HT-29 (cell line): ENCODE measurements at places on chromosomes 7 and 10. TPM values are rescaled to one million over a fixed set of nuclear protein-coding genes. Genes with fewer than 3 reads are reported as not detected.

DNA sequence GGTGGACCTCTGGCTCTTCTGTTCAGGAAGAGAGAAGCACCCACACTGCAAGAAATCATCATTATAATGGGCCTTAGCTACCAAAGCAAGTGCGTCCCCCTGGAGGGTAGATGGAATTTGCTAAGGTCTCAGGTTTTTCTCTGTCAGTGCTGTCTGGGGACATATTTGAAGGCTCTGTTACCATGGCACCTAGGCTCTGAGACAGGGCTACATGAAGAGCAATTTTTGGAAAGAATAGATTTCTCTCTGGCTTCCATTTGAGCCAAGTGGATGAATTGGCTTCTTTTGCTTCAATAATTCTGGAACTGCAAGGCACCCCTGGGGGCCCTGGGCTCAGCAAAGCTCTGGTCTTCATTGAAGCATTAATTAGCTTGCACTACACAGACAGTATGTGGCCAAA lies 349.1 kb upstream of the GALNT17 start:
- DNase-seq: no peak

GRCh38 chr10:50379616-50380015 lies 128.3 kb upstream of the ASAH2 start:
- no peak for DNase-seq

DNA sequence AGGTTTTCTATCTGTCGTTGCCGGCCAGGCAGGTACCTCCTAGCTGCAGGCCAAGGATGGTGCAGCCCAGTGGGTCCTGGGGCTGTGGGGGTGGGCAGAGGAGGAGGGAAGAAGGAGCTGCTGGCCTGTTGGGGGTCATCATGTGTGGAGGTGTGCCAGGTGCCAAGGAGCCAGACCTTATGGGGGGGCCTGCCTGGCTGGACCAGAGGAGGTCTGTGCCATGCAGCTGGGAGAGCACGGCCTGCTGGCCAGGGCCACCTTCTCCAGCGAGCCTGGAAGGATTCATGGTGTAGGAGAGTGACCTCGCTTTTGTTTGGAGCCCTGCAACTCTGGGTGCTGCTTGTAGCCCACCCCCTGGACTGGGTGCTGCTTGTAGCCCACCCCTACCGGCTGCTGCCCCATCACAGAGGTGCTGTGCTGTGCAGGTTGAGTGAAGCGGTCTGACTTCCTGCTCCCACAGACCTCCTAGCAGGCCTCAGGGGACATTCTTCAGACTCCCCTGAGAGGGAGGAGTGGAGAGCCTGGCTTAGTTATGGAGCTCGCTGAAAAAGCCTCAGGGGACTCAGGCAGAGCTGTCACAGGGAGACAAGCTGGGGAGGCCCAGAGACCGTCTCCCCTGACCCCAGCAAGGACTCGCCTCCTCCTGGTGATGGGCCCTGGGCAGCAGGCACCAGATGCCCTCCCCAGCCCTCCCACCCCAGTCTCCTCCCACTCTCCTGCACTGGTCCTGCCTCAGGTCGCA lies 67.7 kb upstream of the AQP1 start:
- DNase-seq: no peak

STOX1 gene
- 0.69 and 2.5 TPM in 2 replicates for total RNA-seq

ANKRD26 gene
- 1.8 and 2.4 TPM in 2 replicates for total RNA-seq

TNKS2 gene
- total RNA-seq: 14.0 and 15.5 TPM in 2 replicates

DNA sequence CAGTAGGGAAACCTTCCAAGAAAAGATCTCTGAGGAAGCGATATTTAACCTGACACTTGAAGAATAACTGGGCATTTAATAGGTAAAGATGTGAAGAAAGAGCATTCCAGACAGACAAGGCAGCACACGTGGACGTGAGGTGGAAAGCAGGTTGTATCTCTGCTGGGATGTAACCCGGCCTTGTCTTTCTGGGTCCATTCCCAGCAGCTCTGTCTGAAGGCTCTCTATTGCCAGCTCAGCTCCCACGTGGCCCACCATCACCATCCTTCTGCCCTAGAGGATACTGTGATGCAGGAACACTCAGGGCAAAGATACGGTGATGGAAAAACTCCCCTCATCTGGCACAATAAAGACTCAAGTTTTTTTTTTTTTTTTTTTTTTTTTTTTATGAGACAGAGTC lies 137.7 kb downstream of the RSU1 start:
- DNase-seq: no peak

TRIM56 gene
- total RNA-seq: 32.3 and 52.2 TPM in 2 replicates

- DNase-seq: no peak
These were observed 411.8 kb upstream of the FOXK1 start for GRCh38 chr7:4270268-4270667.

- no peak for DNase-seq
These were observed 7.5 kb downstream of the SFXN2 start for GRCh38 chr10:102721954-102722353.

DNA sequence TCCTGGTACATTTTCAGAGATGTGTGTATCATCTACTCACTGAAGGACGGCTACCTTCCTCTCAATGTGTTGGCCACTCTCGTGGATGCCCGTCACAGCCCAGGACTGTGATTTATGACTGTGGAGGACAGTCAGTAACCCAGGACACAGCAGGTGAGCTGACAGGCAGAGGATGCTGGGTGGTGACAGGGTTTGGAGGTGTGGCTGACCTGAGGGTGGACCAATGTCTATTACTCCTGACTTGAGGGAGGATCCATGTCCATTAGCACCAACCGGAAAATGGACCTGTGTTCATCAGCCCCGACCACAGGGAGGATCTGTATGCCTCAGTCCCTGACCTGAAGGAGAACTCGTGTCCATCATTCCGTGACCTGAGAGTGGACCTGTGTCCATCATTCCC lies 96.1 kb downstream of the ADCY1 start:
- no peak for DNase-seq

DNA sequence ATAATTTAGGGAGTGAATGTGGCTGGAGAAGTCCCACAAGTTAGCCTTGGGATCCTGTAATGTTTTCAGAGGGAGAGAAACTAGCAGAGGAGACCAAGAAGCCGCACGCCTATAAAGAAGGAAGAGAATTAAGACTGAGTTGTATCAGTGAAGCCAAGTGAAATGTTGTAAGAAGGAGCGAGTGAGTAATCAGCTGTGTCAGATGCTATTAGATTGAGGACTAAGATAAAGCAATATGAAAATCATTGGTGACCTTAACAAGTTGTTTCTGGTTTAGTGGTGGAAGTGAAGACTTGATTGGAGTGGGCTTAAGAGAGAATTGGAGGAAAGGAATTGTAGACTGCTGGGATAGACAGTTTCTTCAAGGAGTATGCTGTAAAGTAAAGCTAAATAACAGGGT lies 8.8 kb downstream of the CCSER2 start:
- DNase-seq: no peak

DNA sequence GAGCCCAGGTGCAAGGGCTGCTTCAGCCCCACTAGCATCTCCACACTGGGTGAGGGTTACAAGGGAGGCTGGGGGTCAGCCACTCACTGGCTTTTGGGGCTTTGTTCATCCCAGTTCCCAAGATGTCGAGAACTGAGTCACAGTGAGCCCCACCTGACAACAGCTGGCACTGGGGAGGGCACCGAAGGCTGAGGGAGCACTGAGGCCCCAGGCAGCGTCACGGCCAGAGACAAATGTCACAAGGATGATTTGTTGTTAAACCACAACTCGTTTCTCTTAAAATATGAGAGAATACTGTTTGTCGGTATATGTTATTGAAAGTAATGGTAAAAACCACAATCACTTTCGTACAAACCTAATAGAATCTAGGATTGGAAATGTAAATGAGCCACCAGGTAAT lies 219.9 kb downstream of the CELF2 start:
- DNase-seq: no peak

DNA sequence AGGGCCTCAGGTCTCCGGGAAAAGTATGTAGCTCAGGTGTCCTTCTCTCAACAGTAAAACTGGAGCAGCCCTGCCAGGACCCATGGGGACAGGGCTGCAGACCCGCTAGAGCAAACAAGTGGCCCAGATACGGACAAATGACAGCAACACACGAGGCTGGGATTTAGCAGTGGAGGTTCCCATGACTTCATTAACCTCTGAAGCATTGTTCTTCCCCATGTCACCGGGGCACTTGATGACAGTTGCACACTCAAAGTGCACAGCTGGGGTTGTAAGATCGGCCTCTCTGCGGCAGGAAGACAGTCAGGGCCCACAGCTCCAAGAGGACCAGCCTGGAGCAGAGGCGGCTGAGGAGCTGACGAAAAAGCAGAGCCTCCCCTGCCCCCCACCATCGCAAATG lies 12.5 kb upstream of the PODXL start:
- no peak for DNase-seq

- no peak for DNase-seq
These were observed 314.8 kb downstream of the DNAJB6 start for GRCh38 chr7:157651366-157652160.

DNA sequence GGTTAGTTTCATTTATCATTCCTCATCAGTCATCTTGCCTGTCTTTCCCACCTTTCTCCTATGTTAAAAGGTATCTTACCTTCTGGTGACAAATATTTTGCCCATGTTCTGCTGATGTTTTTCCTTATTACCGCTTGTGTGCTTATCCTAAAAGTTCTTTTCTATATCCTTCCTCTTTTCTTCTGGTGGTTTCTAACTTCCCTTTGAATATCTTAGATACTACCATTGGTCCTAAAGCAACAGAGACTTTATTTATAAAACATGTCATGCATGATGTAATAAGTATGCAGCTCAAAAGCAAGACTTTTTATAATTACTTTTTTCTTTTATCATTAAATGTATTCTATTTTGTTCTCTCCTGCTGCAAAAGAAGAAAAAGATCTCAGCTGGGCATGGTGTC lies 24.8 kb downstream of the TBC1D12 start:
- no peak for DNase-seq

GRCh38 chr10:7258948-7259523 lies 151.8 kb downstream of the SFMBT2 start:
- no peak for DNase-seq

RAB18 gene
- 12.7 and 12.8 TPM in 2 replicates for total RNA-seq

- no peak for DNase-seq
These were observed 27.7 kb upstream of the BET1 start for GRCh38 chr7:94031865-94032264.

- DNase-seq: no peak
These were observed 25.2 kb upstream of the GNAT3 start for GRCh38 chr7:80537091-80537490.

DNA sequence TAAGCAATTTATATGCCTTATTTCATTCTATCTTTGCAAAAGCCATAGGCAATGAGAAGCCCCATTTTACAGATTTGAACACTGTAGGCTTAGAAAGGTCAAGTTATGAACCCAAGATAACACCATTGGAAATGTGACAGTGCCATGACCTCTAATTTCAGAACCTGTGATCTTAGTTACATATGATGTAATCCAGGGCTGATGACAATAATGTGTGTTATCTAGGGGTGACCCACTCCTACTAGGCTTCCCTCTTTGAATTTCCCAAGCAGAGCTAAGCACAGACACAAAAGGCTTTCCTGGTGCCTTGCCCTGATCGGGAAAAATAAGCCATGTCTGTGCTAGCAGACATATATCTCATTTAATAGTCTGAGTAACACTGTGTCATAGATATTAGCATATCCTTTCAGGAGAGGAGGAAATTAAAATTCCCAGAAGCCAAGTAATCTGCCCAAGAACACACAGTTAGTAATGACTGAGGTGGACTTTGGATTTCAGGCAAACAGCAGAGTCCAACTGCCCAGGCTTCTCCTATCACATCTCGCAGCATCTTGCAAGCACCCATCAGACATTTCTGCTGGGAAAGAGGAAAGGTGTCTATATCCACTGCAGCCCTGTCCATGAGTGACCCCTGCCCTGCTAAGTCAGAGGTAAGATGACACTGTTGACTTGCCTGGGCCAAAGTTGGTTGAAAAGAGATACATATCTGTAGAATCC lies 2.8 kb upstream of the TECTB start:
- no peak for DNase-seq

DNA sequence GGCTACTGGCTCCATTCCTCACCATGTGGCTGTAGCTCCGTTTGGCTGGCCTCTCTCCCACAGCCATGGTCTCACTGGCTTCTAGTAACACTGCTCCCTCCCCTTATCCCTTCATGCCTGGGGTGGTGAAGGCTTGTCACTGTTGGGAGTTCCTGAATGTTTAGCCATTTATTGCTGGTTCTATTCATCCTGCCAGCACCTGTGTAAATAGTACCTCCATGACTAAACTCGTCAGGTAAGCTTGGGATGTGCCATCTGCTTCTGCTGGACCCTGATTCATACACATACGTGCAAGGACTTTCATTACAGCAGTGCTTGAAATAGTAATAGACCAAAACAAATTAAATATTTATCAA lies 61.6 kb downstream of the CCDC71L start:
- peak; percentile 46 for DNase-seq

DNA sequence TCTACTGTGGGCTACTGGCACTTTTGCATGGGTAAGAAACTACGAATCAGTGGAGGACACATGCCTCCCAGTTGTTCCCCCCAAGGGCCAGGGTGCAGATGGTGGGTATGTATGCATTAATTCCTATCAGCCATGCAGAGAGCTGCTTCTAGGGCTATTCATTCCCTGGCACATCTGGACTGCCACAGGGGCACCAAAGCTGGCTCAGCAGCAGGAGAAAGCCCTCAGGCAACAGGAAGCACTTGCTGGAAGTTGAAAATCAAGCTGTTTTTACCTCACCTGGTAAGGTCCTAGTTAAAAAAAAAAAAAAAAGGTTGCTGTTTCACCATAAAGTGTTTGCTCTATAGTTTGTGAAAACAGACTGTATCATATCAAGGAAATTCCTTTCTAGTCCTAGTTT lies 1342.6 kb downstream of the REEP3 start:
- DNase-seq: no peak

GRCh38 chr7:47337531-47337930 lies 244.4 kb downstream of the TNS3 start:
- peak; percentile 19 for DNase-seq

TEX47 gene
- total RNA-seq: not detected in 2 replicates

GRCh38 chr10:112434988-112435619 lies 11.6 kb downstream of the ZDHHC6 start:
- peak; percentile 75 for DNase-seq

CRCP gene
- total RNA-seq: 38.0 and 44.2 TPM in 2 replicates

TBX20 gene
- total RNA-seq: not detected in 2 replicates

CACNB2 gene
- total RNA-seq: not detected in 2 replicates

DNA sequence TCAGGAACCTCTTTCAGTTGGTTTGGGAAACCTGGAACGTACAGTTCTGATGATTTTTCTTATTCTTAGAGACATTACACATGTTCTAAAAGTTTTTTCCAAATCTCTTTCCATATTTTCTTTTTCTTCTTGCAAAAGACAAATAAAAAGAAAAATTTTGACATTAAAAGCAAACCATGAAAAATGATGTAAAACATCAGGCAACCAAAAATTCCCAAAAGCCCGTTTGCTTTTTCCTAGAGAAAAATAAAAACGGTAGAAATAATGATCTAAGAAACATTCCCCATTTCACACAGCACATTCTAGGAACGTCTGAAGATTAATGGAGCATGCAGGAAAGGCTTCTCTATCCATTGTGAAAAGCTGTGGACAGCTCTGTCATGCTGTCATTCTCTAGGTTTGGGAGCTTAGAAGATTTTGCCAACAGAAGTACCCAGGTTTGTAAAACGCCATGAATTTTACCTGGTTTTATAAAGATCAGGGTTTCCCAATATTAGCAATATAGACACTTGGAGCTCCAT lies 11.2 kb upstream of the PRTFDC1 start:
- DNase-seq: no peak

- DNase-seq: no peak
These were observed 183.4 kb upstream of the BMPER start for GRCh38 chr7:33721895-33722294.

GRCh38 chr7:121985476-121986030 lies 112.6 kb downstream of the PTPRZ1 start:
- peak; percentile 30 for DNase-seq

GRCh38 chr7:157440346-157441022 lies 103.7 kb downstream of the DNAJB6 start:
- DNase-seq: no peak
